ENCODE measurements at places on chromosomes 1 and 21.
A peak's percentile ranks its signal among the peaks of the same experiment; 100 is the strongest.

DNA sequence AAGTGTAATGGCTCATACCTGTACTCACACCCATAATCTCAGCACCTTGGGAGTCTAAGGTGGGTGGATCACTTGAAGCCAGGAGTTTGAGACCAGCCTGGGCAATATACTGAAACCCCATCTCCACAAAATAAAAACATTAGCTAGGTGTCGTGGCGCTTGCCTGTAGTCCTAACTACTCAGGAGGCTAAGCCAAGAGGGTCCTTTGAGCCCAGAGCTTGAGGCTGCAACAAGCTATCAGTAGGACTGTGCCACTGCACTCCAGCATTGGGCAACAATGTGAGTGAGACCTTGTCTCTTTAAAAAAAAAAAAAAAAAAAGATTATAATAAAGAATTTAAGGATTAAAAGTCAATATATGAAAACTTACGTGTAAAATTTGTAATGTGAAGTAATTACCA, 11.7 kb downstream of the BPNT1 start:
- DNase-seq, result no peak

DNA sequence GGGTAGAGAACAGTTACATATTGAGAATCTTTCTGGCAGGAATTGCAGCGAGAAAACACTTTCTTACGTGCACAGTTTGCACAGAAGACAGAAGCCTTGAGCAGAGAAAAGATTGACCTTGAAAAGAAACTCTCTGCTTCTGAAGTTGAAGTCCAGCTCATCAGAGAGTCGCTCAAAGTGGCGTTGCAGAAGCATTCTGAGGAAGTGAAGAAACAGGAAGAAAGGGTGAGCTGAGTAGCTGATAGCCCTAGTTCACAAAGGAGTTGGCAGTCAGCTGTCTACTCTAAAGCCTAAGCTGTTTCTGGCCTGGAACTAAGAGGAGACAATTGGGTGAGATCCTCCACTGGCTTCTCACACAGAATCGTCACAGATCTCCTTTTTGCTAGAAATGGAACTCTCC, 20.3 kb upstream of the SH3BGRL3 start:
- DNase-seq, result no peak

- DNase-seq, result no peak
These were observed 582.5 kb upstream of the RGS18 start for GRCh38 chr1:191575746-191576145.

DNA sequence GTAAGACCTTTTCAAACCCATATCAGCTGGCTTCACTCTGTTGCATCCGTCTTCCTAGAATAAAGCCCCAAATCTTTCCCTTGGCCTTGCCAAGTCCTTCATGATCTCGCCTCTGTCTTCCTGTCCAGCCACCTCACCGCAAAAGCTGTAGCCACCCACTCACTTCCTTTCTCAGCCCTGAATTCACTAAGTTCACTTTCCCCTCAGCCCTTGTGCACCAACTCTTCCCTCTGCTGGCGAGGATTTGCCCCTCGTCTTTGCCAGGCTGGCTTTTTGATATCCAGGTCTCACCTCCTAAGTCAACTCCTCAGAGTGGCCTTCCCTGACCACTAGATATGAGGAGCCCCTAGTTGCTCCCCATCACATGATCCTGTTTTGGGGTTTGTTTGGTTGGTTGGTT, 3.9 kb upstream of the COL16A1 start:
- DNase-seq, result no peak

GRCh38 chr1:9186082-9186859, 48.3 kb upstream of the H6PD start:
- no peak for DNase-seq

DNA sequence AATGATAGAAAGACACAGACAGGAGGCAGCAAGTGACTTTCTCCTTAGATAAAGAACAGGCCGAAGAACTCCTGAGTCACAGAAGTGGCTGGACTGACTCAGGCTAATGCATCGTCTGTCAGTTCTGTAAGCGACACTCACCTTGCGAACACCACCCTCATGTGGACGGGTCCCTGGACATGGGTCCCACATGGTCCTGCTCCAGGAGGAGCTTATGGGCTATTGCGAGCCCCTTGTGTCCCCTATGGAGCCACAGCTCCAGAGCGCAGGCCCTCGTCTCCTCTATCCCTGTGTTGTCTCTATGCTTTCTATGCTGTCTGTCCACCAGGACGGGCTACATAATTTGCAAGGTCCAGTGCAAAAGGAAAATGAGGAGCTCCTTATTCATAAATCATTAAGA, 85.8 kb downstream of the TRABD2B start:
- DNase-seq, result no peak

- DNase-seq, result no peak
These were observed 5.7 kb downstream of the CLIC6 start for GRCh38 chr21:34674468-34674867.

DNA sequence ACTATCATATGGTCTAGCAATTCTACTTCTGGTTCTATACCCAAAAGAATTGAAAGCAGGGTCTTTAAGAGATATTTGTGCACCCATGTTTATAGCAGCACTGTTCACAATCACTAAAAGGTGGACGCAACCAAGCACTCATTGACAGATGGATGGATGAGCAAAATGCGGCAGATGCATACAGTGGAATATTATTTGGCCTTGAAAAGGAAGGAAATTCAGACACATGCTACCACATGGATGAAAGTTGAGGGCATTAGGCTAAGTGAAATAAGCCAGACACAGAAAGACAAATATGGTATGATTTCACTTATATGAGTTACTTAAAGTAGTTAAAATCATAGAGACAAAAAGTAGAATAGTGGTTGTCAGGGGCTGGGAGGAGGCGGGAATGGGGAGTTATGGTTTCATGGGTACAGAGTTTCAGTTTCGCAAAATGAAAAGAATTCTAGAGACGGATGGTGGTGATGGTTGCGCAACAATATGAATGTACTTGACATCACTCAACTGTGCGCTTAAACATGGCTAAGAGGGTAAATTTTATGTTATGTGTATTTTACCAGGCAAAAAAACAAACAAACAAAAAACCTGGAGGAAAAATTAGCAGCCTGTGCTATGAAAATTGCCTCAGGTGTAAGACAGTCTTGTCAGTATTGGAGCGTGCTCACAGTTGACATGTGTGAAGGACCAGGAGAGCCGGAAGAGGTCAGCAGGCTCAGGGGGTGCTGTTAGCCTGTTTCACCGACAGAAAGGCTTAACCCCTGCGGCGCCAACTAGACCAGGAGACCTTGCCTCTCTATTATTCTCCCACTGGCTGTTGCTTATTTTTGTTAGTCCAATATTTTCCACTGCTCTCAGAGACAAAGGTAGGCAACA, 26.5 kb downstream of the CD247 start:
- DNase-seq, result no peak

DNA sequence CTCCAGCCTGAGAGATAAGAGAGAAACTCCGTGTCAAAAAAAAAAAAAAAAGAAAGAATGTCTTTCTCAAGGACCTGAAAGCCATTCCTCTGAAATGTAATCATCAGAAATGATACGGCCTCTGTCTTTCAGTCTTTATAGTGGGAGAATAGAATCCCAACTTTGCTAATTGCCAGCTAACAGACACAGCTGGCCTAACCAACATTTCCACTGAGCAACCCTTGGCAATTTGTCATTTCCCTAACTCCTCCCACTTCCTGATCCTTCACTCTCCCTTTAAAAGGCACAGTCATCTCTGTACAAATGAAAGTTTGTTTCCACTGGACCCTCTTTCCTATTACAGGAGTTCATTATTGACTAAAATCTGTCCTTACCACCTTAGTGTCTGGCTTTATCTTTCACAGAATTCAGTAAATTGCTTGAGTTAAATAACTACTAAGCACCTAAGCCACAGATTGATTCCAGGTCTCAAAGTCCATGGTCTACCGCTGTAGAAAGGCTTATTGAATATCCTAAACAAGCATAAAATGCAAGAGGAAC, 4.3 kb upstream of the CBR1 start:
- DNase-seq, result peak; percentile 33

DNA sequence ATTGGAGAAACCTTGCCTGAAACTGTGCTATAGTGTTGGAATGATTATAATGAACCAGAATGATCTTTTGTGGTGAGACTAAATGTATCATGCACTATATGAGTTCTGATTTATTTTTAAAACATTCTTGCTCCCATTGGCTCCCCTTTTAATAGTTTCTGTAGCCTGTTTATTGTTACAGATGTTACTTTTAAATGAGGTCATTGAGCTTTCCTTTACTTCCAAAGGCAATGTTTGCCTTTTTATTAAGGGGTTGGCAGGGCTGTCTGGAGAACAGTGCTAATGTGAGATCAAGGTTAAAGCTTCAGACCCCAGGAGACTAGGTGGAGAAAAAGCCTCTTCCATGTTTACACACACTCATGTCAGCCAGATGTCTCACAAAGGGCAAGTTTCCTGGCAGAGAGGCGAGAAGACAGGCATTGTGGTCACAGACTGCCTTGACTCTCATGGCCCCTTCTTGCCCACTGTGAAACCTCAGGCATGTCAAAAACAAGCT, 120.6 kb upstream of the RAVER2 start:
- peak; percentile 16 for DNase-seq

DNA sequence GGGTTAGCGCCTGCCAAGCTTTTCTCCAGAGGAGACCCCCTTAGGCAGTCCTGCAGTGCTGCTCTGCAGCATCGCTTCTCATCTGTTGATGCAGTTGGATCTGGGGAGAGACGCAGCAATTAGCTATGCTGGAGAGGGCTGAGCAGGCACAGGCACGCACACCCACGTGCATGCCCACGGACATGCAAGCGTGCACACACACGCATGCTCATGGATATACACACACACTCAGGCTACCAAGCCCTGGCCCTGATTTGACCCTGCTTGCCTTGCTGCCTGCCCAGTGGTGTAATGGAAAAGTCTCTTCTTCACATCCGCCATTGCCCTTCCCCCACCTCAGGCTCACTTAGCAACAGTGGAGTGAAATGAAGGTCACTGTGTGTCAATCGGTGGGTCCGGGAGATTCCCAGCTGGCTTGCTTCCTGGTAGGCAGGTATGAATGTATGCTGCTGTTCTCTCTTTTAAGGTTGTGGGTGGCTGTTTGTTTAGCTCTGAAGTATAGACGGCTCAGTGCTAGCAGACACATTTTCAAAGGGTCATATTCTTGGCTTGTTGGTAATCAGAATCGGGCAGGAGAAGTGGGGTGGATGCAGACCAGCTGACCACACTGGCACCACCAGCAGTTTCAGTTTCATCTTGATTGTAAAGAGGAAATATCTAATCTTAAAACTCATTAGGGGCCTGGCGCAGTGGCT, 9.5 kb downstream of the ATP1B1 start:
- DNase-seq, result no peak

DNA sequence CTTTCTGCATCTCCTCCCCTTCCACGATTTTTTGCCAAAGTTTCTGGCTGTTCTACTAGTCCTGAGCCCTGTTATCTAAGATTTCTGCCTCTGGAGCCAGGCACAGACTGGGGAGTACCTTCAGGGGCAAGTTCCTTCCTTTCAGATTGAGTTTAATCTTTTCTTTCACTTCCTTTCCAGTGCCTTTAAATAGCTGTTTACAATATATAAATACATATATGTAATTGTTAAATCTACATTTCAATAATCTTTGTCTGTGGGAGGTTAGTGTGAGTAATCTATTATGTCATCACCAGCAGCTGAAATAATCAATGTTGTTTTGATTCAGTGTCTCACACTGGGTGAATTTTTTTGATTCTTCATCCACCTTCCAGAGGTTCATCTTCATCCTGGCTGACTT, 31.8 kb downstream of the DIPK1A start:
- no peak for DNase-seq

DNA sequence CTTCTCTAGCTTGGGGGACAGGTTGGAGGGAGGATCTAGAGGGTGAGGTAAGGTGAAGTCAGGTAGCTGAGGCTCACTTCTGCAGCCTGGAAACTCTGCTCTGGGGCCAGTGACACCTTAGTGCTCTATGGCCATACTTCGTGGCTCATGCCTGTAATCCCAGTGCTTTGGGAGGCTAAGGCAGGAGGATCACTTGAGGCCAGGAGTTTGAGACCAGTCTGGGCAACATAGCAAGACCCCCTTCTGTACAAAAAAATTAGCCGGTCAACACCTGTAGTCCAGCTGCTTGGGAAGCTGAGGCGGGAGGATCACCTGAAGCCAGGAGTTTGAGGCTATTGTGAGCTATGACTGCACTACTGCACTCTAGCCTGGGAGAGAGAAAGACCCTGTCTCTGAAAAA, 5.8 kb downstream of the LMNA start:
- DNase-seq, result no peak

DNA sequence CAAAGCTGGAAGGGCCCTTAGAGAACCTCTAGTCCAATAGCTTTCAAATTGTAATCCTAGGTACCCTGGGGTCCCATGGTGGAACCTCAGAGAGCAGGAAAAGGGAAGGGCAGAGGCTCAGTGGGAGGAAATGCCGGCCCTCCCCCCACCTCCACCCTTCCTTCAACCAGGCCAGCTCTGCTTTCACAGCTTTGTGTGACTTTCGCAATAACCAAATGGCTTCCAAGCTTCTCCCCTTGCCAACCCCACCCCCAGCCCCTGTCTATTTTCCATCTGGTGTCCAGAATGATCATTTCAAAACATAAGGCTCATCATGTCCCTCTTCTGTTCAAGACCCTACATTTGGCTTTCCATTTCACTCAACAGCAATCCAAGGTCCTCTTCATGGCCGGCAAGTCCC, 74.4 kb downstream of the CD58 start:
- no peak for DNase-seq

- DNase-seq, result no peak
These were observed 6.3 kb upstream of the PLD5 start for GRCh38 chr1:242530761-242531160.

GRCh38 chr1:186297439-186298045, 77.5 kb downstream of the TPR start:
- no peak for DNase-seq

GRCh38 chr1:236124965-236125364, 17.4 kb upstream of the GPR137B start:
- no peak for DNase-seq

GRCh38 chr1:203504400-203505250, 10.7 kb downstream of the OPTC start:
- DNase-seq, result peak; percentile 62

GRCh38 chr1:114718661-114719423, 2.3 kb upstream of the NRAS start:
- no peak for DNase-seq

- DNase-seq, result no peak
These were observed 430.1 kb upstream of the CAMK1G start for GRCh38 chr1:209153411-209153810.

- DNase-seq, result no peak
These were observed 129.6 kb downstream of the ACBD6 start for GRCh38 chr1:180372728-180373127.

DNA sequence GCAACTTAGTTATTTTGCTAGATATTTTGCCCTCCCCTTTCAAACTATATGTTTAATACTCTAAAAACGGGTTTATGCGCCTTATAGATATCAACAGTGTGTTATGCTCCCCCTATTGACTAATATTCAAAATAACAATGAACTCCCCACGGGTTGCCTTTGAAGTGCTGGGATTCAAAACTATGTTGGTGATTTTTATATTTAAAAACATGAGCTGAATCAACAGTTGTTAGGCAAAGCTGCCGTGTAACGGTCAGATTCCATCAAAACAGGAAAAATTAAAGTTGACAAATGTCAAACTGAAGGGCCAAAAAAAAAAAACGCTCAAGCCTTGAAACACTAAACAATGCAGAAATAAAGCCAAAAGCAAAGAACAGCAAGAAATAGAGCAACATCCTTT, 2.5 kb downstream of the TGFBR3 start:
- no peak for DNase-seq

GRCh38 chr1:75632350-75632949, 21.5 kb upstream of the SLC44A5 start:
- DNase-seq, result no peak

- DNase-seq, result no peak
These were observed 173.9 kb downstream of the HHIPL2 start for GRCh38 chr1:222373831-222374602.

- DNase-seq, result no peak
These were observed 1.8 kb downstream of the MFN2 start for GRCh38 chr1:11982010-11982392.

Data from GM04504 (cell line).